Esophagus muscularis mucosa (tissue), 4 donors: ENCODE measurements at places on chromosomes 3 and 15. TPM values are rescaled to one million over a fixed set of nuclear protein-coding genes. Genes with fewer than 3 reads are reported as not detected.

The ECE2 gene
- total RNA-seq, result 0.42 TPM

DNA sequence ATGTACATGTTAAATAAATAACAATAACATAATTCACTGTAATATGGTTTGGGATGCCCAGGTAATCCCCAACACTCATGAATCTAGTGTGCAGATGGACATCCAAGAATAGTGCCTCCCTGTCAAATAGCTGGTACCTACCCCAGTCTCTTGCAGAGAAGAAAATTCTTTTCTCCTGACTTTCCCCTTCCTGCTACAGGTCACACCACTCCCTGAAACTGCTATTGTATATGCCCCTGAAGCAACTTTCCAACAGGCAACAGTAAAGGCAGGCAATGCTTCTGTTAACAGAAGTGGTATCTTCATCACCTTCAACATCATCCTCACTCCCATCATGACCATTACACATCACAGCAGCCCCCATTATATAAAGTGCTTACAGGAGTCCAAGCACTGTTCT lies 431.6 kb downstream of the MAGI1 start:
- H3K4me3 ChIP-seq, result no peak overlapping the region
- no peak for DNase-seq
- H3K36me3 ChIP-seq, result no peaks in the 10 kb centered on the region
- no peak overlapping the region for H3K27ac ChIP-seq

DNA sequence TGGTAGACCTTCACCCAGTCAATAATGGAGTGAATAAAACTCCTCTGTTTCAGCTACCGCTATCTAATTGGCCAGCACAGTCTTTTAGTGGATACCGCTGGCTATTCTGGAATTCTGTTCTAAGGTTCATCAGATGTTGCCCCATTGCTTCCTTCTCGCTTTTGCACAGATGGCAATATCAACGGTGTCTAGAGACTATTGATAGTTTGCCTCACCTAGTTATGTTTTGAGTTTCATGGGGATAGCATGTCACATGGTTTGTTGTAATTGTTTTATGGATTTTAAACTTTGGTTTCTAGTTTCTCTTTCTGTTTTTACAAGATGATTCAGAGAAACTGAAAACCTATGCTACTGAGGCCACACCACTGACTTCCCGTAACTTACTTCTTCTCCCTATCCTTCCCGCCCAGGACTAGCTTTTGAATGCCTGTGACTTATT lies 2.0 kb downstream of the XRN1 start:
- no peaks in the 10 kb centered on the region for H3K36me3 ChIP-seq
- peaks cover 42% of the 10 kb centered on the region for H3K4me1 ChIP-seq
- no peak overlapping the region for H3K27ac ChIP-seq
- no peak for DNase-seq
- no peaks in the 10 kb centered on the region for H3K27me3 ChIP-seq
- peak overlapping the region; percentile 93 for H3K4me3 ChIP-seq

DNA sequence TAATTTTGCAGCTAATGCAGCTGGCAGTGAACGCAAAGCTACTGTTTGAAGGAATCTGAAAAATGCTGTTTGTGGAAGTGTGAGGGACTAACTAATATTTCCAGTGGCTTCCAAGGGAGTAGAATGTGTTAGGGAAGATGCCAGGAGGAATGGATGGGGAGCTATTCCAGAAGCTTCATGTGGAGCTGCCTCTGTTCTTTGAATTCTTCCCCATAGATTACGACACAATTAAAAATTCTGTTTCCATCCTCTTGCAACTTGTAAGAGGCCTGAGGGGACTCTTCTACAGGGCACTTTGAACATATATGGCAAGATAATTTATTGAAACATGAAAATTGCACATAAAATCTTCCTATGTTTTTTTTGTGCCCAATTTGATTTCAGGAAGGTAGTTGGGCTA lies 74.3 kb upstream of the CTXND1 start:
- H3K27me3 ChIP-seq, result no peaks in the 10 kb centered on the region
- DNase-seq, result no peak
- no peaks in the 10 kb centered on the region for H3K4me1 ChIP-seq
- no peak overlapping the region for H3K4me3 ChIP-seq
- no peak overlapping the region for H3K27ac ChIP-seq
- no peaks in the 10 kb centered on the region for H3K36me3 ChIP-seq
